ENCODE measurements at places on chromosomes 1 and 21.
A peak's percentile ranks its signal among the peaks of the same experiment; 100 is the strongest.

DNA sequence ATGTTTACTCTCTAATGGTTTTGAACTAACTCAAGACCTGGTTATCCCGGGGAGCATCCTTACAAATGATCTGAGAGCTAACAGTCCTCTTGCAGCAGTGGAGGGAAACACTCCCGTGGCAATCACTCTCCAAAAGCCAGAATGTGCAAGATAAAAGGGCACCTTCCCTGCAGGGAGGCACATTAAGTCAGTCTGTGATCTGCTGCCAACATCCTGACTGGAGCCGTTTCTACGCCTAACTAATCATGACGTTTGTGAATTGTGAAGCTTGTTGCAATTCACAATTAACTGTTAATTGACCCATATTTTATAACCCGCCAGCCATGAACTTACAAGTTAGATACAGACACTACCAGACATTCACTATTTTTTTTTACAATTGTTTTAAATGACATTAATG, 52.1 kb upstream of the LGALS8 start:
- DNase-seq = no peak

DNA sequence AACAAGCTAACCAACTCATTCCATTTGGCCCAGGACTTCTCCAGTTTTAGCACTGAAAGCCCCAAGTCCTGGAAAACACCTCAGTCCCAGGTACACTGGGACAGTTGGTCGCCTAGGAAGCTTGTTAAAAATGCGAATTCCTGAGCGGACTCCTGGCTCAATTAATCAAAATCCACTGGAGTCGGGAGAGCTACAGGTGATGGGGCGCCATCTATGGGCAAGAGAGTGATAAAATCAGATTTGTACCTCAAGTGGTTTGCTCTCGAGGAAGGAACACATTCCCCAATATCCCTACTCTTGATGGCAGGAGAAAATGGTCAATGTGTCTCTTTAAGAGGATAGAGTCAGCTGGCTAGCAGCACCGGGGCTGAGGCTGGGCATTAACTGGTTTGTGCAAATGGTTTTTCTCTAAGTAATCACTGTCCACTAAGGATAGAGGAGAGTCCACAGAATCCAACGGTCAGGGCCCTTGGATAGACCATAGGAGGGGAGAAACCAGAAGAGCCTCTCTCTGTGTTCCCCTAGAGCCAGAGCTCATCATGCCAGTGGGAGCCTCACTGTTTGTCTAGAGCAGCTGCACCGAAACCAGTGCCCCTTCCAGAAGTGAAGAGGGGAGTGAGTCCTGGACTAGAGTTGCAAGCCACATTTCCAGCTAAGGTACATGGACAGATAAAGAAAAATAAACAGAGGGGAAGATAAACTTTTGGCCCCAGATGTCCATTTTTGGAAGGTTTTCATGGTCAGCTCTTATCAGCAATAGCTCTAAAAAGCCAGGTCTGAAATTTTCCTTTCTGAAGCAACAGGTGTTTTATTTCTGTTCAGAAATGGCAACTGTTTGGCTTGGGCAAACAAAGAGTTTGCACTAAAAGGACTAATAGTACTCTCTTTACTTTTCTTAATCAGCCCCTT, 148.5 kb downstream of the TENT5C start:
- peak; percentile 15 for DNase-seq

DNA sequence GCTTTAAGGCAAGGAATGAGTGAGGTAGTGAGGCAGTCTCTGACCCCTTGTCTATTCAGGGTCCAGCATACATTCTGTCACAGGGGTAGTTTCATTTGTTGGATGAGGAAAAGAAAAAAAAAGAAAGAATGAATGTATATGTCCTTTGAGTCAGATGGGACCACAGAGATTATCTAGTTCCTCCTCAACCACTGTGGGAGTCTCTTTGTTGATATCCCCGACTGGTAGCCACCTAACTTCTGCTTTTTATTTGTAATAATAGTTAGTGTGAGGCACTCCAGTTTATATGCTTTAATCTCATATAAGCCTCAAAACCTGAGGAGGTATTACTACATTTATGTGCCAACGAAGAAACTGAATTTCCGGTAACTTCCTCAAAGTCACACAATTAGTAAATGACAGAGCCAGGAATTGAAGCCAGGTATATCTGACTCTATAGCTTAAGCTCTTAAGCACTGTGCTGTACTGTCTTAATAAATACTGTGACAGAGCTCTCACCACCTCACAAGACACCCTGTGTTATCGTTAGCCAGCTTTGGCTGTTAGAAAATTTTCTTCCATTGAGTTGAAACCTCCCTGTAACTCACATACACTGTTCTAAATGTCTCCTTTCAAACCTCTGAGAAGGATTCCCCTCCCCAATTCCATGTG, 82.2 kb downstream of the MDM4 start:
- no peak for DNase-seq

- no peak for DNase-seq
Measured at GRCh38 chr21:34279285-34279684, 84.5 kb upstream of the KCNE2 start.

DNA sequence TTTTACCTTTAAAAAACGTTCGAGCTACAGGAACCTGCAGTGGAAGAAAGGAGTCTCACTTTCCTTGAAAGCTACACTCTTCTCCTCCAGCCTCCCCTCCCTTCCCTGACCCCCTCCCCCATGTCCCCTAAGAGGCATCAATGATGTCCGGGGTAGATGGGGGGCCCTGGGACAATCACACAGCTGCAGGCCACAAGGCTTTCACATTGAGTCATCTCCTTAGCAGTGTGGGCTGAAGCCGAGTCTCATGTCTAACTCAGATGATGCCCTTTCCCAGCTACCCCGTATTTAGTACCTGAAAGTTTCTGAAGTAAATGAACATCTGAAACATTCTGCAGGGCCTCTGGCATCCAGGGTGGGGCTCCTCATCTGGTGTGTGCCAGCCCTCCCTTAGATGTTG, 6.3 kb upstream of the GPR25 start:
- no peak for DNase-seq

DNA sequence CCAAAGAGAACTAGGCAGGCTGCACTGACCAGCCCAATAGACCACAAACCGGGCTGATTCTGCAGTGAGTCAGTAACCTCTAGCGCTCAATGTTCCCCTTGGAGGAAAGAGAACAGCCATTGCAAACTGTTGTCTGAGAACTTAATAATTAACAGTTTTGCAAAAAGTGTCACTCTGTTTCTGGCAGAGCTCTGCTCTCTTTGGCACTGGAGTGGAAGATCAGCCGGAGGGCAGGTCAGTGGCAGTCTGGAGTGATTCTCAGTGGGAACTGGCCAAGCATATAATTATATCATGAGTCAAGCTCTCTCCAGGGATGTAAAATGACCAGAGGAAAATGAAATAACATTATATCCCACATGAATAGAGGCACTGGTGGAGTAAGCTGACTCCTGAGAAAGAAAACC, 238.3 kb downstream of the HLX start:
- peak; percentile 98 for DNase-seq
